ENCODE measurements at places on chromosomes 11 and 22.

DNA sequence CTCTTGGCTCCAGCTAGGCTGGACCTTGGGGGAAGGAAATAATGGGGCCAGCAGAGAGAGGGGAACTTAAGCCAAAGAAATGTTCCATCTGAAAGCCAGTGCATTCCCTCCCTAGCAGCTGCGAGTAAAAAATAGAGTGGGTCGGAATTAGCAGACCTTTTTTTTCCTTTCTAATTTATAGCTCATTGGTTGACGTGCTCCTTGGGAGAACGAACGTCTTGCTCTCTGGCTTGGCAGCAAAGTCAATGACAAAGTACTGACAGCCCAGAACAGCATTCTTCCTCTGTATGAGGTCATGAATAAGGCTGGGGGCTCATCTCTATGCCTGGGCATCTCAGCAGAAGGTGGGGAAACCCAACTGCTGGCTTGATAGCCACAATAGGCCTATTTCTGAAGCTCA is 65.0 kb downstream of the SEZ6L start:
- no peak for DNase-seq

- no peak for DNase-seq
Measured at GRCh38 chr11:111573821-111574249, 28.4 kb upstream of the SIK2 start.

- DNase-seq: no peak
Measured at GRCh38 chr11:60348116-60348515, 21.1 kb downstream of the MS4A6E start.

GRCh38 chr22:41564563-41564962 is 3.8 kb downstream of the CSDC2 start:
- DNase-seq: no peak

DNA sequence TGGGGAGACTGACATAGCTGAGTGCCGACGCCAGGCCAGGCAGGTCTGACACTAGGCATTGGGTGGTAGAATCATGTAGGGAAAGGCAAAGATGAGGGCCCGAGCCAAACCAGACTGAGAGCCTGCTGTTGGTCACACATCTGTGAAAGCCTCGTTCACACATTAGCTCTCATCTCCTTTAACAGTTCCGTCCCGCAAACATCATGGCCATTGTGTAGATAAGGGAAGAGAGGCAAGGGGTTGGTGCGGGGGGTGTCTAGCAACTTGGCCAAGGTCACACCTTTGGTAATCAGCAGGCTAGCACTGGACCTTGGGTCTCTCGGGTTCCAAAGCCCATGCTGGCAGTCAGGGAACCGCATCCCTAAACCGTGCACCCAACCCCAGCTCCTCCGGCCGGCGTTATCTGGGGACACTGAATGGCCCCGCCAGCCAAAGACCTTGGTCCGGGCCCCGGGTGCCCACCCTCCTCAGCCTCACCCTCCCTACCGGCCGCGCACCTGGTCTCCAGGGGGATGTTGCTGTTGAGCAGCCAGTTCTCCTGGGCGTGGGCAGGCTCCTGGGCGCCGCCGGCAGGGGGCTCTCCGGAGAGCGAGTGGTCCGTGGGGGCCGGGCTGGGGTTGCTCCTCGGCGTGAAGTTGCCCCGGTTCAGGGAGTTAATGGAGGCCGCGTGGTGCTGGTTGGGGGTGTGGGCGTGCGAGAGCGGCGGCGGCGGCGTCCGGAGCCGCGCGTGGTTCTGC is 328.3 kb upstream of the NARS2 start:
- DNase-seq: no peak

GRCh38 chr11:112123129-112123528 is 36.5 kb downstream of the SDHD start:
- no peak for DNase-seq

GRCh38 chr11:104191124-104191523 is 27.2 kb upstream of the PDGFD start:
- no peak for DNase-seq

DNA sequence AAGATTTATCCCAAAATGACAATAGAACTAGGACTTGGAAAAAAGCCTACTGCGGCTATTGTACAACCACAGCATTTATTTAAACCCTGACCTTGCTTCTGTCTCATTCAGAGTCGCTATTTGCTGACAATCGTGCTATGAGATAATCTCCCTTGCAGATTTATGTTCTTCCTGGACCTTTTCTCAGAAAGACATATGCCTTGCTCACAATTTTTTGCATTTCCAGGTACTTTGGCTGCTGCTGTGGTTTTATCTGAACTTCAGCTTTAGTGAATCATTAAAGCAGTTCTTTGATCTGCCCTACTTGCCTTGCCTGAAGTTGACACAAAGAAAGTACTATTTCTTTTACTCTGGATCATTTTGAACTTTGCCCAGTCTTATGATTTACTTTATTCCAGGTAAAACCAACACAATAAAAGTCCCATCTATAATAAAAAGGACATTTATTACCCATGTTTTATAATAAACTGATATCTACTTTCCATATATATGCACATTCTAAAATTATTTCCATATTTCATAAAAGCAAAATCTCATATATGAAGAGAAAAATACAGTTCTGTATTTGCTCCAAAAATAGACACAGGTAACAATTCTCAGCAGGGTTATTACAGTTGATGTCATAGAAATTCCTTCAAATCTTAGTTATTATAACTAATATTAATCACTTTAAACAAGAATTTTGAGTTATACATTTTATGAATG is 63.4 kb upstream of the CARD18 start:
- DNase-seq: no peak

DNA sequence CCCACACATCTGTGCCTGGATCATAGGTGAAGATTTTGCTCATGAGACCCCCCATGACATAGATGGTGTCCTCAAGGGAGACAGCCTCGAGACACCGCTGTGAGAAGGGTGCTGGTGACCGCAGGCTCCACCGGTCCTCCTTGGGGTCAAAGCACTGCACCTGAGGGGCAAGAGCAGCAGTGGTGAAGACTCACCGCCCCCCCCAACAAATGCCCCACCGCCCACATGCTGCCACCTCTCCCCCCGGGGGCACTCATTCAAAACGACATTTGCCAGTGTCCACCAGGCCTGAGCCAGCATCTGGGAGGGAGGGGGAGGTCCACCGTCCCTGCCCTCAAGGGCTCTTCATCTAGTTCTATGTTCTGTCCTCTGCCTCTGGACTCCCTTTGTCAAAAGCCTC is 9.3 kb downstream of the KLHL35 start:
- no peak for DNase-seq

DNA sequence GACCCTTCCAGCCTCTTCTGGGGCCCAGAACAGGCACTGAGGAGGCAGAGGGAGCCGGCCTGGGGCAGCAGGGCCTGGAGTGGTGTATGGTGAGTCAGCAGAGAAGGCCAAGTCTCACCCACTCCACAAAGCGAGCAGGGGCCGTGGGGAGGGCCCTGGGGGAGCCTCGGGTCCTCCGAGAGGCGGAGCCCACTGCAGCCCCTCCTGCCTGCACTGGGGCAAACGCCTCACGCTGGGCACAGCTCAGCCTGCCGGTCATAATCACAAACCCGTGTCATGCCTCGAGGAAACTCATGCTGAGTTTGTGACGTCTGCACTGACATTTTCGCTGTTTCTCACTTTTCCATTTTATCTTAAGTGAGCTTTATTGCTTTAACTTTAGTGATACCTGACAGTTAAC is 38.4 kb downstream of the TOLLIP start:
- DNase-seq: no peak

DNA sequence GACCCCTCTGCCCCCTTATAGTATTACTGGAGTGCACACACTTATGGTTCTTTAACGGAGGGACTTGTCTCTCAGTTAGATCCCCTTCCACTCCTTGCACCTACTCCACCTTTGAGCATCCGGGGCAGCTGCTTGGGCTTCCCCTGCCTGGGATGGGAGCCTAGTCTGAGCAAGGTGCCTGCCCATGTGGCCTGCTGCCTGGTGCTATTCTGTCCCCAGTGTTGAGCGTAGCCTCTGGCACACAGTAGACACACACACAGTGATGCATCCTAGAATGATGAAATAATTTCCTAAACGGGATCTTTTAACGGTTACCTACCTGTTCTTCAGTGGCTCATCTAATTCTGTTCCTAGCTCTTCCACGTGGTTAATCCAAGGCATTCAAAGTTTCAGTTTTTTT is 22.4 kb downstream of the PPFIA1 start:
- no peak for DNase-seq

- no peak for DNase-seq
Measured at GRCh38 chr11:79045018-79045799, 395.6 kb downstream of the TENM4 start.

DNA sequence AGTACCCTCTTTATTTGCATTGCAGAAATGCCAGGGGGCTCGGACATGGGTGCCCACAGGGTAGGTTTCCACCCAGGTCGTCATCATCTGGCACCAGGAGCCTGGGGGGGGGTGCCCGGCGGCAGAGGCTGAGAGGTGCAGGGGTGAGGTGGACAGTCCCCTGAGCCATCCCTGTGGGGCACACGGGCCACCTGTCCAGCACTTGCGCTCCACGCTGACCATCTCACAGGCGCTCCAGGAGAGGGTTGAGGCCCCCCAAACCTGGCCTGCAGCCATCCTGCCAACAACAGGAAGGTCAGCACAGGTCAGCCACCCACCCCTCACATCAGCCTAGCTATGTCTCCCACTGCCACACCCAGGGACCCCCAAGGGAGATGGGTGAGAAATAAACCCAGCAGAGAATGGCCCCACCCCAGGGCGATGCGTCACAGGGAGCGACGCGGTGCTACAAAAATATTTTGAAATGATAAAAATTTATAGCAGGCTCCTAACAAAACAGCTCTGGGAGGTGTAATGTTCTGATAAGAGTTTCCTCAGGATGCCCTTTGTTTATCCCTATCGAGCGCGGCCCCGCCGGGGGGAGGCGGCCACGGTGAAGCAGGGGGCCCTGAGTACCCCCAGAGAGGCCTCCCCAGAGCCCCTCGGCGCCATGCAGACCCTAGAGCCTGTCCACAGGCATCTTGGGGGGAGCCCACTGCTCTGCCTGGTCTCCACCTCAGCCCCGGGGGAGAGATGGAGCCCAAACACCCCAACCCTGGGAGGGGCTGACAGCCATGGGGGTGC is 21.0 kb upstream of the GNB1L start:
- no peak for DNase-seq

GRCh38 chr22:37313376-37314314 is 31.3 kb downstream of the CYTH4 start:
- DNase-seq: no peak

DNA sequence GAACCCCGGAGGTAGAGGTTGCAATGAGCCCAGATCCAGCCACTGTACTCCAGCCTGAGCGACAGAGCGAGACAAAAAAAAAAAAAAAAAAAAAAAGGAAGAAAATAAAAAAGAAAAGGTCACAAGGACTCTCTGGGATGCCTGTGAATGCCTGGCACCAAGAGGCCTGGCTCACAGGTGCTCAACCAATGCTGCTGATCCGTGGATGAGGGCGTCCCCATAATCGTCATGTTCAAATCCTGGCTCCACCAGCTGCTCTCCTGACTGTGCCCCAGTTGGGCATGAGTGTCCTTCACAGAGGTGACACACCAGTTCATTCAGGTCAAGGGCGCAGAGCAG is 645 bp upstream of the GAS2L1 start:
- no peak for DNase-seq

GRCh38 chr11:92811341-92811740 is 158.1 kb upstream of the MTNR1B start:
- DNase-seq: no peak

- DNase-seq: no peak
Measured at GRCh38 chr11:69905611-69906452, 86.6 kb upstream of the FGF3 start.
